Activated B cell treated with CpG ODN at 0.5 μM for 24 hours (primary cell): ENCODE measurements at places on chromosomes 7 and 10.

- no peak for DNase-seq
- peaks cover 6% of the 10 kb centered on the region for H3K36me3 ChIP-seq
- no peak overlapping the region for H3K4me3 ChIP-seq
- no peaks in the 10 kb centered on the region for H3K27me3 ChIP-seq
- no peak overlapping the region for H3K27ac ChIP-seq
Observed at GRCh38 chr7:23175938-23176337, 5.9 kb upstream of the NUP42 start.

DNA sequence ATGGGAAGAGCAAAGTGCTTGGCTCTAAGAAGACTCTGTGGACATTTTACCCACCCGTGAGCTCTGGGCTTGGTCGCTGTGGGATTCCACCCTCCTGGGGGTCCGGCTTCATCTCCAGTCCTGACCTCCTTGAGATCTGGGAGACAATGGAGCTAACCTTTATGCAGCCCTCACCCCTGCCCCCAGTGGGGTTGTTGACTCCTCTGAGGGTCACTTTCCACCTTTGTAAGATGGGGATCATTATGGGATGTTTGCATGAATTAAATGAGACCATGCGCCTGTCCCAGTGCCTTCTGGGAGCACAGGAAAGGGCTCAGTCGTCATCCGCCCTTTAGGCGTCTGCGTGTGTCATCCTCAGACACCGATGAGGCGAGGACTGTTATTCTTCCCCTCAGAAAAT, 237.2 kb downstream of the SKAP2 start:
- H3K4me3 ChIP-seq, result no peak overlapping the region
- no peaks in the 10 kb centered on the region for H3K27me3 ChIP-seq
- no peak for DNase-seq
- no peak overlapping the region for H3K27ac ChIP-seq
- no peaks in the 10 kb centered on the region for H3K4me1 ChIP-seq

DNA sequence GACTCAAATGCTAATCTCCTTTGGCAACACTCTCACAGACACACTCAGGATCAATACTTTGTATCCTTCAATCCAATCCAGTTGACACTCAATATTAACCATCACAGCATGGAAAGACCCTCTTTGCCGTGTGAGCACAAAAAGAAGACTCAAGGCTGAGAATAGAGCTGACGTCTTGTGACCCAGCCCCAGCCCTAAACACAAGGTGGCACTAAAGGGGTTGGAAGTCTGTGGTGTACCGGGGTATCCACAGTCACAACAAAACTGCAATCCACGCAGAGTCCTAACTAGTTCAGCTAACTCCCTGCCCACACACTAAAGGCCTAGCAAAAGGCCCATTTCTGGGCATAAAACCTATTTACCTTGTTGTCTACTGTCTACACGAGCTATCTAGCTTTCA, 200.1 kb downstream of the ACTR3B start:
- H3K36me3 ChIP-seq, result no peaks in the 10 kb centered on the region
- no peaks in the 10 kb centered on the region for H3K4me1 ChIP-seq
- no peak for DNase-seq

GRCh38 chr7:112414855-112415490, 35.3 kb upstream of the IFRD1 start:
- no peaks in the 10 kb centered on the region for H3K36me3 ChIP-seq
- no peak overlapping the region for H3K4me3 ChIP-seq
- no peak overlapping the region for H3K27ac ChIP-seq
- DNase-seq, result no peak
- peaks cover 16% of the 10 kb centered on the region for H3K27me3 ChIP-seq

DNA sequence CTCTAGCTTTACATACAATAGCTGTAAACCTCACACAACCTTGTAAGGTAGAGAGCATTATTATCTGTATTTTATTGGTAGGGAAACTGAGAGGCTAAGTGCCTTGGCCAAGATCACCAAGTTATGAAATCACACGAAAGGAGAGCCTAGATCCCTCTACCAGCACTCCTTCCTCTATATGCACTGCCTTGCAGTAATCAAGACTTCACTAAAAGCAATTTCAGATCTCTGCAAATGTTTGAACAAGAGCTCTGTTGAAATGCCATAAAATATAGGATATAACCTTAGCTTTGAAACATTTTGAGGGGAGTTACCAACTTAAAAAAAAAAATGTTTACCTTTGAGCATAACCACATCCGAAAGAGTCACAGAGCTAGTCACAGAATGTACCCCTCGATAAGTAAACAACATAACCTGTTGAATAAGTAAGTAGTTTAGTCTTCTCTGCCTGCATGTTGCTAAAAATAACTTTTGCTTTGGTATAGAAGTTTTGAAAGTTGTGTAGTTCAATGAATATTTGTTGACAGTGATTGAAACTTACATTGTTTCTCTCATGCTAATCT, 709.4 kb downstream of the AUTS2 start:
- no peak overlapping the region for H3K27ac ChIP-seq
- H3K27me3 ChIP-seq, result no peaks in the 10 kb centered on the region
- no peaks in the 10 kb centered on the region for H3K4me1 ChIP-seq
- H3K36me3 ChIP-seq, result peaks cover 8% of the 10 kb centered on the region
- DNase-seq, result no peak

DNA sequence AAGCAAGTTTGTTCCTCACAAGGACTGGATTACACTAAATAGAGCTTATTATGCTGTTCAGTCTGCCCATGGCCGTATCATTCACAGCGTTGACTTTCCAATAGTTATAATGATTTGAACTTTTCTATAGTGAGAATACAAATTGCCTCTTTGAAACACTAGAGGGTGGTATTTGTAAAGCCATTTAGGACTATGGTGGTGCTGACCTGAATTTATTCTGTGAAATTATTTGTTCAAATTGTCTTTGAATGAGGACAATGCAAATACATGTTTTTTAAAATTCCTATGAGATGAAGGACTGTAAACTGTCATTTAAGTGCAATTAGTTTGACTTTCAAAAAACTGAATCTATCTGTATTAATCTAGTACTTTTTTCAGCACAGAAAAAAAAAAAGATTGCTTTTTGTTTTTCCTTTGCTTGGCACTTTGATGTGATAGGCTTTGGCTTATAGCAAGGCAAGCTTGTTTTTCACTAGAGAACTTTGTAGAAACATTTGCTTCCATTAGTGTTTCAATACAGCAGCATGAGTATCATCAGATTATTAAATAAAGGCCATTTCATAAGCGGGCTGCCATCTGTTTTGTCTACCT, 122.7 kb upstream of the TMEM229A start:
- no peak overlapping the region for H3K27ac ChIP-seq
- DNase-seq, result no peak
- H3K4me1 ChIP-seq, result no peaks in the 10 kb centered on the region
- no peak overlapping the region for H3K4me3 ChIP-seq

DNA sequence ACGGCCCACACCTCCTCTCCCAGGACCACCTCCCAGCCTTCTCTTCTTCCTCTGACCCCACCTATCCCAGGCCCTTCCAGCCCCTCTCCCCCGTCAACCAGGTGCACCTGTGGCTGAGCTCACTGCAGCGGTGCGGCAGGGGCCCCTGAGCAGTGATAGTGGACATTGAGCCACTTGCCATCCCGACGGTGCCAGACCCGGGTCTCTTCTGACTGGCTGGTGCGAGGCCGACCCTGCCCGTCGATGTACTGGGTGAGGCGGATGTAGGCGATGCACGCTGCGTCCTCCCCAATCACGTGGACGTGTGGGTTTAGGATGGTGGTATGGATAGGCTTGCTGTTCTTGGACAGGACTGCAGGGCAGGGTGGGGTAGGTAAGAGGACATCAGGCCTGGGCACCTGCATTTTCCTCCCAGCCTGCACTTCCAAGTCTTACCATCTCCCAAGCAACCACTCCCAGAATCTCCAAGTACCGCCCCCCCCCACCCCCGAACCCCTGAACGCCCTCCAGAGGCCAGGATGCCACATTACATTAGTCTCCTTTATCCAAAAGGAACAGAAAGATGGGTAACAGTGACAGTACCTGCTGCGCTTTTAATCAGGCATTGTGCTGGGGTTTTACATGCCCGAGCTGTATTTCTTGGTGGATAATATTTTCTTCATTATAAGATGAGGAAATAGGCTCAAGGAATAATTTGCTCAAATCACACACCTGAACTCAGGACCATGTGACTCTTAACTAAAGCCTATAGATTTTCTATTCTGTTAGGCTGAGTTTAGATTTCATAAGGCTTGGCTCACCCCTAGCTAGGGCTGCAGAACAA, 3.7 kb upstream of the NDST2 start:
- DNase-seq, result no peak
- peaks cover 38% of the 10 kb centered on the region for H3K36me3 ChIP-seq
- H3K4me1 ChIP-seq, result peaks cover 6% of the 10 kb centered on the region
- no peak overlapping the region for H3K4me3 ChIP-seq

DNA sequence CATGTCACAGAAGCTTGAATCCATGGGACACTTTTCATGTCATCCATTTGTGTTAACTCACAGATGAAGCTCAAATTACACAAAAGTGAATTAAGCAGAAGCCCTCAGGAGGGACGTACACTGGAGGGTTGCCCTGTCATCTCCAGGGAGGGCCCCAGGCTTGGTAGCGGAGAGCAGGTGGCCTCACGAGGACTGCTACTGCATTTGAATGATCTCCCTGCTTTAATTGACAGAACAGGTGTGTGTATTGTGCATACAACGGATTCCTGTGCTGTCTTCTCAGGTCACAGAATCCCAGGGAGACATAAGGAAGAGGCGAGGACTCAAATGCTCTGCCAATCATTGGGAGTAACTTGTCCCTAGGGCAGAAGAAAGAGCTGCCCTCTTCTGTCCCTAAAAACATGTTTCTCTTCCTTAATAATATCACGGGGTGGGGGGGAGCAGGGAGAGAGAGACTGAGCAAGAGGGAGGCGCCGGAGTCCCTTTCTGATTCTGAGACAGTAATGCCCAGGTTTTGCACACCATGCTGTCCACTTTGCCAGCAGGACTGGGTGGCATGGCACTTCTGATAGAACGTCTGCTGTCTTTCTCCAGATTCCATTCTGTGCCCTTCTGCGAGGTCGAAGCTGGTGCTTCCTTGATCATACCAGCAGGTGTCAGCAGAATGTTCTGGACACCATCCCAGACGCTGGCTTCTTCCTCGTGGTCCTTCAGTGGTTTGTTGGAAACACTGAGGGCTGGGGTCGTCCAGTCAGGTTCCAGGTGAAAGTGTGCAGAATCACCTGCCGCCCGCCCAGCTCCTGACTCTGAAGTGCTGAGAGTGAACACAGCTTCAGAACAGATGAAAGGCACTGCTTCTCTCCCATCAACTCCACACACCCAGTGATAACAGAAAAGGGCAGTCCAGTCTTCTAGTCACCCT, 26.2 kb upstream of the RASGEF1A start:
- no peak overlapping the region for H3K27ac ChIP-seq
- peaks cover 6% of the 10 kb centered on the region for H3K4me1 ChIP-seq
- H3K4me3 ChIP-seq, result no peak overlapping the region
- no peak for DNase-seq
- H3K27me3 ChIP-seq, result peaks cover 7% of the 10 kb centered on the region

DNA sequence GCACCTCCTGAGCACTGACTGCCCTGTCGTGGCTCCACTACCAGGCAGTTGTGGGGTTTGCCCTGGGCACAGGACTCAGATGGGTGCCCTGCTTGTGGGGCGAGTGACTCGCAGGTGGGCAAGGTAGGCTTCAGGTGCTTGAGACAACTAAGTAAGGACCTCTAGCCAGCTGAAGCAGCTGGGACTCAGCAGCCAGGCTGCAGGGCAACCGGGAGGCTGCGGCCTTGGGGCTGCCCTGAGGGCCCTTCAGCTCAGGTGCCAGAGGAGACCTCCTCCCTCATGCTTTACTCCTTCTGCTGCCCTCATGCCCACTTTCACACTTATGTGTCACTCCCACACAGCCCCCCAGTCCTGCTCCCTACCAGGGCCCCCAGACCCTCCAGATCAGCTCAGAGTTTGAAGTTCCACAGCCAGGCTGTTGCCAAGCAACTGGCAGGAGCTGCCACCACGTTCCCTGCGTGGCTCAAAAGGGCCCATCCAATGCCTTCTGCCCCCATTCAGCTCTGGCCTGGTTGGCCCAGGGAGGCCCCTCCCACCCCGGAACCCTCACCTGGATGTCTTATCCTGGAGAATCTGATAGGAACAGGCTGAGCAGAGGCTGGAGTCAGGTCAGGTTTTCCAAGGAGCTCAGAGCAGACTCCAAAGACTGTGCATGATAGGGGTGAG, 10.0 kb downstream of the TLX1 start:
- no peaks in the 10 kb centered on the region for H3K36me3 ChIP-seq
- no peak overlapping the region for H3K27ac ChIP-seq
- peaks cover 23% of the 10 kb centered on the region for H3K4me1 ChIP-seq
- no peak for DNase-seq
- H3K4me3 ChIP-seq, result no peak overlapping the region

DNA sequence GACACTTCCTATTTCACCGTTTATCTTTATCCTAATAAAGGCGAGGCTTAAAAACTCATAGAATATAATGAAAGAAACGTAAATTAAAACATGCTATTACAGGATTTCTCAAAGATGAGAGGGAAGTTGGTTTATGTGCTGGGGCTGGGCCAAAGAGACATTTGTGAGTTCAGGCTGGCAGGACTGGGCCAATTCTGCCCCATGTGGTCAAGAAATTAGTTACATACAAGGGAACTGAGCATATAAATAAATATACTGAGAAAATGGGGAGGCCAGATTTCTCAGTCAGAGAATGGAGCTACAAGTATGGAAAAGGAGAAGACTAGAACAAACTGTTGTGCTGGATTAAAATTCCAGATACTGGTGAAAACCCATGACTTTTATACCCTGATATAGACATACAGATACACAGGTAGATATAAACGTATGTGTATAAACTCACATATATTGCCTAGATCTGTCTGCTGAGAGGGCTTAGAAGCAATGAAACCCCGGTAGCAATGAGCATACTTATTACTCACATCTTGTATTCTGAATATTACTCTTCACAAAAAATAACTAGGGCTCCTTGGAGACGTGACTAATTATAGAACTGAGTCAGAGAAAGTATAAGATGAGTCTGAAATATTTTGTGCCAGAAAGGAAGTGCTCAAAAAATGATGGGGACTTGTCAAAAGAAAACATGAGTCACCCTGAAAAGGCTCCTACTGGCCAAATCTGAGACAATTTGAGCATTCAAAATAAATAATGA, 155.7 kb upstream of the FGFR2 start:
- no peak overlapping the region for H3K4me3 ChIP-seq
- DNase-seq, result no peak
- no peak overlapping the region for H3K27ac ChIP-seq
- no peaks in the 10 kb centered on the region for H3K4me1 ChIP-seq

- no peaks in the 10 kb centered on the region for H3K27me3 ChIP-seq
- no peaks in the 10 kb centered on the region for H3K36me3 ChIP-seq
- H3K4me1 ChIP-seq, result peaks cover 9% of the 10 kb centered on the region
- no peak overlapping the region for H3K27ac ChIP-seq
- no peak overlapping the region for H3K4me3 ChIP-seq
- no peak for DNase-seq
Observed at GRCh38 chr10:48291190-48291589, 15.3 kb upstream of the MAPK8 start.

DNA sequence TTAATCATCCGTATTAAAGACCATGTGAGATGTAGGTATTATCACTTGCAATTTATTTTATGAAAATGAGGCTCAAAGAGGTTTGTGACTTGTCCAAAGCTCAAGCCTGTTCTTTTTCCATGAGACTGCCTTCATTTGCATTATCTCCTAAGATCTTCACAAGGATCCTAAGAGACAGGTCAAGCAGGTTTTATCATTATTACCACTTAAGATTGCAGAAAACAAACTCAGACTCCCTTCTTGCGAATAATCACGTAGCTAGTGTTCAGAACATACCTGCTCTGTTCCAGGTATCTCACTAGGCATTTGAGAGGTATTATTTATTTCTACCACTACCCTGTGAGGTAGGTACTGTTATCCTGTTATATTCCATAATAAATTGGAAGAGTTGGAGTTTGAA, 64.8 kb downstream of the ZNRF2 start:
- peaks cover 64% of the 10 kb centered on the region for H3K4me1 ChIP-seq
- no peak for DNase-seq
- H3K36me3 ChIP-seq, result no peaks in the 10 kb centered on the region
